ENCODE measurements at places on chromosomes 7 and 10.

GRCh38 chr10:86603256-86603655 lies 51.1 kb upstream of the OPN4 start:
- no peak for DNase-seq

DNA sequence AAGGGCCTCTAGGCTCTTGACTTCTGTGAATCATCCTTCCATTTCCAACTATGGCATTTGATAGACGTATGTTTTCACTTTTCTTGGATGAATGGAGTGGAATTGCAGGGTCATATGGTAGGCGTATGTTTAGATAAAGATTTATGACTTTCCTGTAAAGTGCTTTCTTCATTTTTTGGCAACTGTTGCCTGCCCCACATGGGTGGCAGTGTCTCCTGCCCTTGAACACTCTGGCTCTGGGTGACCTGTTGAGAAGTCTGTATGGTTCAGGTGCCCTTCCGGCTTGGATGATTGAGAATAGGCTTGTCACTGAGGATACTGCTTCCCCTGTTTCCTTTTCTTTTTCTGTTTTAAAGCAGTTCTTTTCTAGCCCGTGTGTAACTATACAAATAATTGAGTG lies 23.1 kb downstream of the RET start:
- DNase-seq = no peak

GRCh38 chr10:124641282-124642087 lies 102.7 kb downstream of the FAM53B start:
- no peak for DNase-seq

DNA sequence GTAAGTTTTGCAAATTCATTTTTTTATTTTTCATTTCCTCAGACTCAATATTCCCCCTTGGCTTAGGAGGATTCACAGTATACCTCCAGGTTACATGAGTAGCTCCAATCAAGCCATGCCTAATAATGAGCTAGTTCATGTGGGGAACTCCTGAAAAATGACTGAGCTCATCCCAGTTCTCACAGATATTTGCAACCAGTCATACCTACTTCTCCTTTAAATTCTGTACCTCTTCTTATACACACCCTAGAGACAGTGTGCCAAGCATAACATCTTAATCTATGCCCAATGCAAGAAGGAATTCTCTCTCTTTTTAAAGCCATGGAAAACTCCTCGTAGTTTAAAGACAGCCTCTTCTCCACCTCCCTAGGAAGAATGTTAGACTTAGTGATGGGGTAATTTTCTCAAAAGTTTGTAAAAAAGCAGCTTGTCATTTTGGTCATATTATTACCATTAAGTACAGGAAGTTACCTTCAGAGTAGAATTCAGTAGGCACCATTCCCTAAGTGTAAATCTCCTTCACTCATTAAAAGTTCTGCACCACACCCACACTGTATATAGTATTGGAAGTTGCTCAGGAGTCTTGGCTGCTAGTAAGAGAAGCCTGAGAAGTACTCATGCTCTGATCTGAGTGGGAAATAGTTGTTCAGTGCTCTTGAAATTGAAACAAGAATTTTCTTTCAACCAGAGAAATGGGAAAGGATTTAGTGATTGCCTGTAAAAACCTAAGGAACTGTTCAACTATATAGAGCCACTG lies 72.7 kb downstream of the PTPRZ1 start:
- DNase-seq = no peak

DNA sequence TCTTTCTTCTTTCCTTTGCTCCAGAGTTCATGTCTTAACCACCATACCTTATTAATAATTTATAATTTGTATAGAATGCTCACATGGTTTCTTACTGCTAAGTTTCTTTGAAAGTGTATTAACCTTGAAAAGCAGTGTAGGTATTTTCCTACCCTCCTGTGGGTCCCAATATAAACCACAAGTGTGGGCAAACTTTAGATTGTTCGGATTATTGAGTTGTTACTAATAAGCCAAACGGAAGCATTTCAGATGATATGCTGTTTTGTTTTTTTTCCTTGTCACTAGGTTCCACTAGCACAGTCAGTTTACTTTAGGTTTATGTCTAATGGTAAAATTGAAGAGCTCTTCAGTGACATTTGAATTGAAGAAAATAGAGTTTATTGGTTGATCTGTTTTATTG lies 10.2 kb downstream of the SSBP1 start:
- no peak for DNase-seq

Data from cardiac muscle cell (in vitro differentiated cells and primary cell).